ENCODE measurements at places on chromosomes 6 and 20. TPM values are rescaled to one million over a fixed set of nuclear protein-coding genes. Genes with fewer than 3 reads are reported as not detected.

Gene UNC5CL
- total RNA-seq: 1.3 TPM

Gene COL12A1
- 0.16 TPM for total RNA-seq

- H3K36me3 ChIP-seq: no peaks in the 10 kb centered on the region
- peak overlapping the region; percentile 99 for H3K27ac ChIP-seq
- H3K27me3 ChIP-seq: no peaks in the 10 kb centered on the region
- peaks cover 54% of the 10 kb centered on the region for H3K4me1 ChIP-seq
- DNase-seq: no peak
These were observed 155.3 kb upstream of the ZNF217 start for GRCh38 chr20:53748821-53749421.

DNA sequence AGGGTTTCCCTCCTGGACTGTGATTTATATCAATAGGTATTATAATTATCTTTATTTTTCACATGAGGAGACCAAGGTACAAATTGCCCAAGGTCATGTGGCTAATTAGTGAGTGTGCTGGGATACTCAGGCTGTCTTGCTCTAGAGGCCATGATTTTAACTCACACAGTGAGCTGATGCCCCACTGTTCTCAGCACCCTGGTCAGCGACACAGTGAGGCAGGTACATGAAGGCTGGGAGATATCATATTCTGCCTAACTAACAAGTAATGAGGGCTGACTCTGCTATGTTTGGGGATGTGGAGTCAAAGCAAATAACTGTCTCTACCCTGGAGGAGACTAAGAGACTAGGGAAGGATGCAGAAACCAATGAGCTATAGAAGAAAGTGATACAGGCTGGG is 501.1 kb downstream of the PTPRT start:
- DNase-seq: no peak
- H3K4me1 ChIP-seq: no peaks in the 10 kb centered on the region
- H3K27me3 ChIP-seq: no peaks in the 10 kb centered on the region
- H3K4me3 ChIP-seq: no peak overlapping the region

DNA sequence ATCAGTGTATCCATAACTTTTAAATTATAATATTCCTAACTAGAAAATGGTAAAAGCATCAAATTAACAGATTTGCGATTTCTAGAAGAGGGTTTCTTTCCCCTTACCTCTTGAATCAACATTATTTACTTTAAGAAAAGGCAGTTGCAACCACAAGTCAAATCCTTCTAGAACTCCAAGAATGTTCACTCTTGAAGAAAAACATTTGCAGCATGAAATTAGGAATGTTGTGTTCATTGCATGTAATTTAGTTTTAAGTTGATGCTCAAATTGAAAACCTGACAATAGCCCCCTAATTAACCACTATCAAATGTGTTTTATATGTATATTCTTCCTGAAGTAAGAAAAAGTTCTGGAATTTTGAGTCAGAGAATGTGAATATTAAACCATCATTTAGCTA is 2.3 kb upstream of the REV3L start:
- no peak for DNase-seq
- peaks cover 34% of the 10 kb centered on the region for H3K4me1 ChIP-seq
- no peaks in the 10 kb centered on the region for H3K27me3 ChIP-seq

GRCh38 chr6:143745166-143746133 is 67.7 kb downstream of the PHACTR2 start:
- no peaks in the 10 kb centered on the region for H3K4me1 ChIP-seq
- H3K27me3 ChIP-seq: no peaks in the 10 kb centered on the region
- no peak overlapping the region for H3K4me3 ChIP-seq
- H3K36me3 ChIP-seq: peaks cover 2% of the 10 kb centered on the region
- no peak for DNase-seq

GRCh38 chr6:3977875-3978711 is 100.8 kb downstream of the FAM217A start:
- H3K27ac ChIP-seq: no peak overlapping the region
- no peak overlapping the region for H3K4me3 ChIP-seq
- H3K27me3 ChIP-seq: no peaks in the 10 kb centered on the region
- peaks cover 4% of the 10 kb centered on the region for H3K4me1 ChIP-seq
- peaks cover 5% of the 10 kb centered on the region for H3K36me3 ChIP-seq

DNA sequence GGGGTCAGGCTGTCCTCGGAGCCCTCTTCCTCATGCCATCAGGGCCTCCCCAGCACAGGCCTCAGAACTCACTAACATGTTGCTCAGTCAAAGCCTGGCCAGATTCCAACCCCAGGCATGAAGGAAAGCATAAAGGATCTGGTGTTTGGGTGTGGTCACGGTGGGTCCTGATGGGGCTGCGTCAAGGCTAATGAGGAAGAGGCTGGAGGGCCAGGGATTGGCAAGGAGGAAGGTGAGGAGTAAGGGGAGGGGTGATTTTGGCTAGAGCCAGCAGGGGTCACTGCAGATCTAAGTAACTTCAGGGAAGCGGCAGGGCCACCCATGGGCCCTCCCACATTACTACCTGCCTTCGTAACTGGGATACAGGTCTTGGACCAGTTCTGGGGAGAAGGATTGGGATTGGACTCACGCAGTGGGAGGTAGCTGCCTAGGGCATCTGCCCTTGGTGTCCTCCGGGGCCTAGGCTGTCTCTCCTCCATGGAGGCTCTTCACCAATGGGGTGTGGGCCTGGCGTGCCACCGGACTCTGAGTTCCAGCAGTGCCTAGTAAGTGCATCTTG is 36.2 kb upstream of the MRPS18A start:
- no peaks in the 10 kb centered on the region for H3K27me3 ChIP-seq
- no peaks in the 10 kb centered on the region for H3K36me3 ChIP-seq
- peaks cover 28% of the 10 kb centered on the region for H3K4me1 ChIP-seq
- no peak overlapping the region for H3K4me3 ChIP-seq

DNA sequence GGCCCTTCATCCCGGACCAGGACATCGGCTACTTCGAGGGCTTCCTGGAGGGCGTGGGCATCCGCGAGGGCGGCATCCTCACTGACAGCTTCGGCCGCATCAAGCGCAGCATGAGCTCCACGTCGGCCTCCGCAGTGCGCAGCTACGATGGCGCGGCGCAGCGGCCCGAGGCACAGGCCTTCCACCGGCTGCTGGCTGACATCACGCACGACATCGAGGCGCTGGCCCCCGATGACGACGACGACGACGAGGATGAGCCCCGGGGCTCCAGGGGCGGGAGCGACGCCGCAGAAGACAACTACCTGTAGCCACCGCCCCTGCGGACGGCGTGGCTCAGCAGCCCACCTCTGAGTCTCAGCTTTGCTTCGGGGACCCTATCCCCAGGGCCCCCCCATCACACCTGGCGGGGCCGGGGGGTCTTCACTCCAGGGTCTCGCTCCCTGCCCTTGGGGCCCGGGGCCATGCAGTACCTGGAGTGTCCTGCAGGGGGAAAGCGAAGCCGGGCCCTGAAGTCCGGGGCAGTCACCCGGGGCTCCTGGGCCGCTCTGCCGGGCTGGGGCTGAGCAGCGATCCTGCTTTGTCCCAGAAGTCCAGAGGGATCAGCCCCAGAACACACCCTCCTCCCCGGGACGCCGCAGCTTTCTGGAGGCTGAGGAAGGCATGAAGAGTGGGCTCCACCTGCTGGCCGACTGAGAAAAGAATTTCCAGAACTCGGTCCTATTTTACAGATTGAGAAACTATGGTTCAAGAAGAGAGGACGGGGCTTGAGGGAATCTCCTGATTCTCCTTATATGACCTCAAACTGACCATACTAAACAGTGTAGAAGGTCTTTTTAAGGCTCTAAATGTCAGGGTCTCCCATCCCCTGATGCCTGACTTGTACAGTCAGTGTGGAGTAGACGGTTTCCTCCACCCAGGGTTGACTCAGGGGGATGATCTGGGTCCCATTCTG is 20.8 kb upstream of the HCK start:
- no peaks in the 10 kb centered on the region for H3K36me3 ChIP-seq
- H3K4me1 ChIP-seq: no peaks in the 10 kb centered on the region
- peaks cover 54% of the 10 kb centered on the region for H3K27me3 ChIP-seq
- no peak overlapping the region for H3K27ac ChIP-seq
- DNase-seq: peak; percentile 46
- H3K4me3 ChIP-seq: no peak overlapping the region

DNA sequence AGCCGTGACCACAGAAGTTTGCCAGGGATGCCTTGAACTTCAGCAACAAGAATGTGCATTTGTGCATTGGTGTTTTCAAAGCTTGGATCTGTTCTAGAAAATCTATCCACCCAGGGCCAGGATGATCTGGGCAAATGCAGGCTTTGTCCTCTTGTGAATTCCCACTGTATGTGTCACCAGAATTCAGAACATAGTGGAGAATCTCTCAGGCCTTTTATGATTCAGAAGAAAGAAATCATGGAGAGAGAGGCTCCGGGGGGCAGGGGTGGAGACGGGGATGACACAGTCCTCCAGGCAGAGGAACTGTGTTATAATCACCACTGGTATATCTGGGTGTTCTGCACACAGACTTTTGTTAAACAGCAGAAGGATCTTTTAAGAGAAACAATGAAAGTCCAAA is 304.1 kb downstream of the CDH4 start:
- H3K4me1 ChIP-seq: no peaks in the 10 kb centered on the region
- DNase-seq: no peak
- no peaks in the 10 kb centered on the region for H3K36me3 ChIP-seq
- H3K27ac ChIP-seq: no peak overlapping the region
- H3K27me3 ChIP-seq: peaks cover 6% of the 10 kb centered on the region
- H3K4me3 ChIP-seq: no peak overlapping the region

DNA sequence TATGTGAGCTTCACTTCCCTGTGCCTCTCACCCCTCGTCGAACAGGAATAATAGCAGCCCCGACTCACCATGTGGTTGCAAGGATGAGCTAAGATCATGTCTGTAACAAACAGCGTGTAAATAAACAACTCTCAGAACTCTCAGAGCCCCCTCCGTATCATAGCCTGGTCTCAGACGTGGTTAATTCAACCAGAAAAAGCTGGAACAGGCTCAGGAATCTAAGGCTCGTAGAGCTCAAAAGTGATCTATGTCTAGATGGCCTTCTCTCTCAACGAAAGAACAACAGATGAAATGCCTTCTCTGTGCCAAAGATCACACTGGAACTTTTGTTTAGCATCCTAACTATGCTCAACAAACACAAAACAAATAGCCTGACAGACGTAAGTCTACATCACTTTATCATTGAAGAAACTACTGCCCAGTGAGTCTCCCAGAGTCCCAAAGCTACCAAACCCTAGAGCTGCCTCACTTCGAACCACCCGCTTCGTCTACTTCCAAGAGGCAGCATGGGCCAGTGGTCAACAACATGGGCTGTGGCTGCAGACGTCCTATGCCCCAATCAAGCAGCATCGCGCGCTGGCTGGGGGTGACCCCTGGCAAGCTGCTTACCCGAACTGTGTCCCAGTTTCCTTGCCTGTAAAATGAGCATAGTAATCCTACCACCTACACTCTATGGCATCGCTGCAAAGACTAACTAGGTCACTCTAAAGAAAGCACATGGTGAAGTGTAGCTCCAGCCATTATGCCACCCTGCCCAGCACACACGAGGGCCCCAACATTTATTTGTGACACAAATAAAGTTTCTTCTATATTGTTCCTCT is 35.1 kb downstream of the NFATC2 start:
- peaks cover 40% of the 10 kb centered on the region for H3K36me3 ChIP-seq
- H3K27ac ChIP-seq: no peak overlapping the region
- no peaks in the 10 kb centered on the region for H3K27me3 ChIP-seq
- H3K4me3 ChIP-seq: no peak overlapping the region
- peaks cover 40% of the 10 kb centered on the region for H3K4me1 ChIP-seq

GRCh38 chr6:105326833-105327770 is 75.8 kb downstream of the PREP start:
- no peaks in the 10 kb centered on the region for H3K4me1 ChIP-seq
- DNase-seq: no peak
- H3K36me3 ChIP-seq: peaks cover 27% of the 10 kb centered on the region
- H3K4me3 ChIP-seq: no peak overlapping the region
- H3K27ac ChIP-seq: no peak overlapping the region

- H3K27me3 ChIP-seq: peaks cover 8% of the 10 kb centered on the region
- no peak for DNase-seq
- peaks cover 11% of the 10 kb centered on the region for H3K4me1 ChIP-seq
- peak overlapping the region; percentile 5 for H3K27ac ChIP-seq
These were observed 90.3 kb downstream of the RNF144B start for GRCh38 chr6:18477301-18477941.

GRCh38 chr20:49505518-49505917 is 23.1 kb upstream of the KCNB1 start:
- peaks cover 55% of the 10 kb centered on the region for H3K27me3 ChIP-seq
- H3K27ac ChIP-seq: no peak overlapping the region
- H3K4me3 ChIP-seq: no peak overlapping the region
- peaks cover 2% of the 10 kb centered on the region for H3K4me1 ChIP-seq
- DNase-seq: no peak

DNA sequence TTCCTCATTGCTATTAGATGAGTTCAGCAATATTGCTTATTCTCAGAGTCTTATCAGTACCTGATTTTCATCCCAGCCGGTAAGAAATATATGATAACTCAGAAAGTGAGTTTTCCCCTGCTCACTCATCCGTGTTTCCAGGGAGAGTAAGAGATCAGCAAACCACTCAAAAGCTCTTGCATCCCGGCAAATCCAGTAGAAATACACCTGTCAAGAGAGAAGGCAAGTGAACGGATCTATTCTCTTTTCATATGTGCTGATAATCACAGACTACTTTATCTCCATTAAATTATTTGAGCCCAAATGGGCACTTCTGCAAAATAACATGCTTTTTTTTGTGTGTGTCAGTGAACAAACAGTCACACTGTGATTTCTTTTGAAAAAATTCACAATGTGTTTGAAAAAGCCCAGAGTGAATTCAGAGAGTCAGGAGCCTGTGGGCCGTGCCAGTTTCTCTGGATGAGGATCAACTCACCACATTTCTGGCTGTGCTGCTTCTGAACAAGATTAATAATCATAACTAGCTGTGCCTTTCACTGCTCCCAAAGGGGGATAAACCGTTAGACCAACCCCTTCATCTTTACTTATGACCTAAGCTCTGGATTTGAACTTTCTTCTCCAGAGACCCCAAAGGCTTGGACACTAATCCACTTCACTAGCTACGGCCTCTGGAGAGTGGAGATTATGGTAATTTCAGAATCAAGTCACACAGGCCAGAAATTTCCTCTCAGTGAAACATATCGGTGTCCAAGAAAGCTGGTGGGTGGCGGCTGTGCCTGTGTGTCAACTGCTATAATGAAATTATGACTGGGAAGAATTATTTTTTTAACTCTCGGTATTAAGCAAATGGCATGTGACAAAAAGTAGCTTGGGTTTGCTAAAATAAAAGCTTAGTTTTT is 44.2 kb downstream of the NOX3 start:
- no peak overlapping the region for H3K27ac ChIP-seq
- no peak for DNase-seq
- no peaks in the 10 kb centered on the region for H3K27me3 ChIP-seq
- no peak overlapping the region for H3K4me3 ChIP-seq
- peaks cover 6% of the 10 kb centered on the region for H3K4me1 ChIP-seq

DNA sequence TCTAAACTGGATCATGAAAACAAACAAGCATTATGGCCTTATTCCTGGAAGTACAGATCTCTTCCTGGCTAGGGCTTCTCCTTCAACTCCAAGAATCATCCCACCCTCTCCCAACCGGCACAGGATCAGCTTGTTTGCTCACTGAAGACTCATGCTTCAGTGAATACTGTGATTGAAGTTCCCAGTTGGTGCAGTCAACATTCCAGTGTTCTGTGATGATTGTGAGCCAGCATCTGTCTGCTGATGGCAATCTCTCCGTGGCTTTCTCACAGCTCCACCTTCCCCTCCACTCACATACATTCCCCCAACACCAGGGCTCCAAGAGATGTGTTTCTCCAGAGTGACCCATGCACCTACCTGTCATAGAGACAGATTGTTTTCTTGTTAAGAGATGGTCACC is 421.3 kb upstream of the BTBD3 start:
- H3K27ac ChIP-seq: no peak overlapping the region
- no peak overlapping the region for H3K4me3 ChIP-seq
- H3K36me3 ChIP-seq: no peaks in the 10 kb centered on the region
- H3K4me1 ChIP-seq: no peaks in the 10 kb centered on the region
- no peaks in the 10 kb centered on the region for H3K27me3 ChIP-seq
- no peak for DNase-seq

GRCh38 chr6:53898026-53898795 is 103.4 kb downstream of the LRRC1 start:
- H3K4me3 ChIP-seq: no peak overlapping the region
- no peak for DNase-seq
- no peak overlapping the region for H3K27ac ChIP-seq
- no peaks in the 10 kb centered on the region for H3K27me3 ChIP-seq
